ENCODE measurements at places on chromosomes 4 and X.

DNA sequence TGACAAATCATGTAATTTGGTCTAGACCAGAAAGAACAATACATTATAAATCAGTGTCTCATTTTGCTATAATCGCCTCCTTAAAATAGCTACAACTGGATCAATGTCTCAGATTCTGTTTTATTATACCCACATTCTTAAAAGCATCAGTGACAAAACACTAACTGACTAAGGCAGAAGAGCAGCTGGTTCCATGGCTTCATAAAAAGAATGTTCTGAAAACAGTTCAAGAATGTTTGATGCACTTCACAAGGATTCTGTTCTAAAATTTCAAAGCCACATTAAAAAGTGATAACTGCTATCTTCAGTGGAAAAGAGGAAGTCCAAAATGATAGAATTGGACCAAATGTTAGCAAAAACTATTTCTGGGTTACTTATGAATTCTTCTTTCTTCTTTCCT, 69.8 kb downstream of the COL25A1 start:
- DNase-seq = no peak

DNA sequence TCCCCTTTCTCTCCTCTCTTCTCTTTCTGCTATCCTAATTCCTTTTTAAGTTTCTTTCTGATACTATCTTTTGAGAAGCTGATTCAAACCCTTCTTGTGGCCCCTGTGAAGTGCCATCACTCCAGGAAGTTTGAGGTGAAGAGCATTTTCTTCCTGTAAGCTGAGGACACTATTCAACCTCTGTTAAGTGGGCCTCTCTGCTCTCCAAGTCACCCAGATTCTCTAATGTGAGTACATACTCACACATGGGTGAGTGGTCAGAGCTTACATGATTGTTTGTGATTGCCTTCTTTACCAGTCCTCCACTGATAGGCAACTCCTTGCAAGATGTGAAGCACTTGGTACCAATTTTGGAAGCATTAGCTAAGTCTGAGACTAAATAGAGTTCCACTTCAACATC, 18.4 kb upstream of the SMIM10L2A start:
- no peak for DNase-seq

GRCh38 chr4:114495471-114495928, 103.1 kb upstream of the UGT8 start:
- no peak for DNase-seq

DNA sequence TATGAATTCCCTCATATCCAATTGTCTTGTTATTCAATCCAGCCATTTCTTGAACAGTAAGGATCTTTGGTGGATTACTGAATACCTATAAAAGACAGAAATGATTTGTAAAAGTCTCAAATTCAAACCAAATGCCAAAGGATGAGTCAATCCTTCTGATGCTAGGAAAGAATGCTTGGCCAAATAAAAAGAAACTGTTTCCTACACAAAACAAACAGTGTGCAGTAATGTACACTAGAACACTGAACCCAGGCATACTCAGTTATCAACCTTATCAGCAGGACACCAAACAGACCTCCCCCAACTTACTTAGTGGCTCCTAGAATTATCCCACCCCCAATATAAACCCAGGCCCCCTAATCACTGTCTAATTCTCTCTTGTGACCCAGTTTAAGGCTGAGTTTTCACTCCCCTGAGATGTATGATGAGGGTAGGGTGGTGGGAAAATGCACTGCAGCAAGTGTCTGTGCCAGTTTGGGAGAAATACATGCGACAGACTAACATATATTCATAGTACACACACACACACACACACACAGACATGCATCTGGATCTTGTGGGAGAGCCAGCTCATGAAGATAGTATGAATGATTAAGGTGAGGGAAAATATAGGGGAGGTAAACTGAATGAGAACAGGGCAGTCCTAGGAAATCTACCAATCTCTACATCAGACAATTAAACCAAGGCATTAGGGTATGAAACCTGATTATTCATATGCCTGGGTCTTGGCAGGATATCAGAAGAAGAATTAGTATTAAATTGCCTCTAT, 35.0 kb downstream of the CLDN2 start:
- no peak for DNase-seq

GRCh38 chr4:37762294-37762990, 64.0 kb upstream of the PGM2 start:
- DNase-seq = no peak

All from stimulated activated CD4-positive, alpha-beta T cell treated with anti-CD3 and anti-CD28 coated beads, Interleukin-12 subunit alpha, Interleukin-12 subunit beta, amount 100 ng/mL, for 24 hours (primary cell).